ENCODE measurements at places on chromosomes 11 and 22.

GRCh38 chr11:123426789-123427188 lies 3.3 kb upstream of the GRAMD1B start:
- DNase-seq, result no peak

DNA sequence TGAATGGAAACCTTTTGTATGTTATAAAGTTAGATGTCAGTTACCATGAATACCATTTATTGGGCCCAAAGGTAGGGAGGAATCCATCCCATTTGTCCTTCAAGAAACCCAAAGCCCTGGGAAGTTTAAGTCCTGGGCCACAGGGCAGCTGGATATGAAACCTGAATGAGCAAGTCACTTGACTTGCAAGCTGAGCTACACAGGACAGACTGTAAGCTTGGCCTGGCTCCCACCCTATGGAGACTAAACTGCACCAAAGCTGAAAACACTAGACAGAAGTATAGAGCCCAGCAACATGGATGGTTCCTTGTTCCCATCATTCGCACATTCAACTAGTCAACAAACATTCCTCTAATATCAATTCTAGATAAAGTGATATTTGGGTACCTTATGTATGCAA lies 71.3 kb downstream of the KCNC1 start:
- DNase-seq, result no peak

GRCh38 chr11:75910426-75911145 lies 95.6 kb downstream of the UVRAG start:
- no peak for DNase-seq

- DNase-seq, result no peak
These were observed 3.7 kb upstream of the APLNR start for GRCh38 chr11:57240757-57241156.

DNA sequence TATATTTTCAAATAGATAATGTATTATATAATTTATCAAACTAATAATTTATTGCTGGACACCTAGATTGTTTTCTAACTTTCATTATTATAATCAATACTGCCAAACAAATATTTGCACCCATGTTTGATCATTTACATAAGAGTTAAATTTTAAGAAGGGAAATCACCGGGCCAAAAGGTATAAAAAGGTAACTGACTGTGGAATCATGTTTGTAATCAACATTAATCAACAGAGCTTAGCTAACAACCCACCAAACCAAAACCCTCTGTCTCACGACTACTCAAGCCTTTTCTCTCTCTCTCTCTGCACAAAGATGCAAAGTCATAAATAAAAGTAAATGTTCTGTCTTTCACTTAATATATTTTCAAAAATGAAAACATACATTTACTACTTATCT lies 14.8 kb downstream of the LPXN start:
- no peak for DNase-seq

DNA sequence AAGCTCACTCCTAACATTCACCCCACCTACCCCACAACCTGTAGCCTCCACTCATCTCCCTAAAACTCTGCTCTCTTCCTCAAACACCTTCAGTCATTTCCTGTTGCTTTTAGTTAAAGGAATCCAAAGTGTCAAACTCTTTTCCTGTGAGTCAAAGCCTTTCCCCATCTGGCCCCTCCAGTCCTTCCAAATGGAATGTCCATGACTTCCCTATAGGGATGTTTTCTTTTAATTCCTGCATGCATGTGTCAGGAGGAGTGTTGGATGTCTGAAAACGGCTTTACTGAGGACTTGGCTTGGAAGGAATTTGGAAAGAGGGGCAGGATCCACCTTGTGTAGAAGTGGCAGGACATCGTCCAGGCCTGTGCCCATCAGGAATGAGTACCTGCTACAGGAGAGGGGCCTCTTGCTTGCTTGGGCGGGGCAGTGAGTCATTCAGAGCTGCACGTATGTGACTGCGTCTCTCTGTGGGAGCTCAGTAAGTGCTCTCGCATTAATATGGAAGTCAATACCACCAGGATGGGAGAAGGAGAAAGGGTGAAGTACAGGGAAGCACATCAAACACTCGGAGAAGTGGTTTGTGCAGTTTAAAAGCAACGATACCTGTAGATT lies 491.9 kb downstream of the OPCML start:
- DNase-seq, result no peak

GRCh38 chr11:83191491-83191890 lies 2.0 kb upstream of the ANKRD42 start:
- no peak for DNase-seq

DNA sequence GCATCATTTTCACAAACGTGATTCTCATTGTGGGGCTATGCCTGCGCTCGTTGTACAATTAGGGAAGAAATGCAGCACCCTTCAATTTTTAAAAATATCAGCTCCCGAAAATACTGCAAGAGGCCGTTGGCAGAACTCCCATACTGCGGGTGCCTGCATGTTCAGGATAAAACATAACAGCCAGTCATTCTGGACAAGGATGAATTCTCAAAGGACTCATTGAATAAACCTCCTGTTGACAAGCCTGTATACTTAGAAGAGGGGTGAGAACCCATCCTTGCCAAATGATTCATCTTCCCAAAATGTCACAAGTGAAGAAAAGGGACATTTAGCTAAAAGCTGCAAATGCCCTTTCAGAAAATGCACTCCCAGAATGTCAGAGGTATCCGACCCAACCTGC lies 141.9 kb downstream of the CSNK2A3 start:
- peak; percentile 97 for DNase-seq

DNA sequence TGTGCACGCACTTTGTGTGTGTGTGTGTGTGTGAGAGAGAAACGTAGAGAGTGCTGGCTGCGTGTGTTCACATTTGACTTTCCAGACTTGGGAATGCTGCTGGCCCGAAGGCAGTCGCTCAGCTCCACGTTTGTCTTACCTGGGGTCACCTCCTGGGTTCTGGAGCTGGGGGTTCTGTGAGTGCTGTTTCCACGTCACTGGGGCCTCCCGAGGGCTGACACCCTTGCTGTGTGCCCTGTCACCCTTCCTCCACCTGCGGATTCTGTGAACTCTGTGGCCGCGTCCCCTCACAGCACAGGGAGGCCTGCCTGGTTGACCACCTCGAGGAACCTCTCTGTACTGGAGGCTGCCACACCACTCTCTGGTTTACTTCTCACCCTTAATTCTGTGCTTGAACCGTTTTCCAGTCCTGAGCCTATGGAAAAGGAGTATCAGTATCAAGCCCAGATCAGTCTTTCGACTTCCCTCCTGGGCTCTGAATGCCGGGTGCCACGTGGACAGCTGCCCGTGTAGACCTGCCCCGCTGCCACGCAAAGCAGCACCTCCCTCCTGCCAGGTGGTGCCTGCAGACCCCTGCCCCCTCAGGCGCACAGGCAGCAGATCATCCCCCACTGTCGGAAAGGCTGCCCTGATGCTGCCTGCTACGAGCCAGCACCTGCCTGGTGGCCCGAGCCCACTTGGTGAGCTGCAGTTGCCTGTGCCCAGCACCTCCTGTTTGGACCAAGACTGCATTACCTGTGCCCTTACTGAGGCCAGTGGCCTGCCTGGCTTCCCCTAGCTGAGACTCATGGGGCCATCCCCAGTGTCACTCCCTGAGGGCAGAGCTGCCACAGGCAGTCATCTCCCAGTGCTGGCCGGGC lies 233.3 kb downstream of the TBC1D22A start:
- DNase-seq, result no peak

- no peak for DNase-seq
These were observed 14.4 kb upstream of the PPP6R3 start for GRCh38 chr11:68446046-68446725.

- no peak for DNase-seq
These were observed 3.9 kb upstream of the PTS start for GRCh38 chr11:112222303-112222702.

Data from SK-MEL-5 (cell line).